Brain (organoid and tissue), 16 donors: ENCODE measurements at places on chromosomes 2 and 18. TPM values are rescaled to one million over a fixed set of nuclear protein-coding genes. Genes with fewer than 3 reads are reported as not detected.

POTEI gene
- not detected for polyA plus RNA-seq

DOK6 gene
- 1.6 TPM for polyA plus RNA-seq

CTNNA2 gene
- 44.8 TPM for polyA plus RNA-seq

KCNS3 gene
- 1.2 TPM for polyA plus RNA-seq

DNA sequence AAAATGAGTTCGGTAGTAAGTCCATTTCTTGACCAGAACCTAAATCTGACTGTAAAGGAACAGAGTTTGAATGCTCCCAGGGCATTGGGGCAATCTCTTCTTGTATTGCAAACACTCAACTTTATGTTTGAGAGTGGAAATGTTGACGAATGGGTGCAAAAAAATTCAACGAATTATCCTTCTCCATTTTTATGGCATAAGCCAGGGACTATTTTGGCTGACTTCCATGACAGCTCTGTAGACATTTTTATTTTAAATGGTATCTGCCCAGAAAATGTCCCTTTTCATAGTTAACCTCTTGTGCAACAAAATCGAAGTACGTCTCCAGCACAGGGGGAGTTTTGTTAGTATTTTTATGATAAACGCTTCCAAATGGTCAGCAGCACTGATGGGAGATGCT is 3.7 kb downstream of the MLPH start:
- no peak for DNase-seq

GRCh38 chr2:43174368-43174916 is 52.0 kb downstream of the ZFP36L2 start:
- DNase-seq: no peak

DNA sequence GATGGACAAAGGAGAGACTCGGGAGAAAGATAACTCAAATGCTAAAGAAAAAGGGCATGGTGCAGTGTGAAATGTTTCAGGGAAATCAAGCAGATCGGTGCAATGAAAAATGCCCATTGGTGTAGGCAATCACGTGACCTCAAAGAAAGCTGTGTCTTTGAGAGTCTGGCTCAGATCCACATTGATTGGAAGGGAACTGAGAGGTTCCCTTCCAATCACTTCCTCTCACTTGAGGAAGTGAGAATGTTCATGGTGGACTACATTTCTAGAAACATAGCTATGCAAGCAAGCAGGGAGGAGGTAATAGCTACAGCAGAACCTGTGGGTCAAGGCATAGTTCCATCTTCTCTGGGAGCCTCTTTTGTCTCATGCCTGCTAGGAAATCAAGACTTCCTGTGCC is 187.4 kb downstream of the LPIN1 start:
- DNase-seq: no peak

CHRND gene
- not detected for polyA plus RNA-seq

NMUR1 gene
- 0.24 TPM for polyA plus RNA-seq

VSNL1 gene
- 124 TPM for polyA plus RNA-seq

GRCh38 chr2:189582809-189583192 is 2.2 kb upstream of the SLC40A1 start:
- DNase-seq: no peak

KCNK3 gene
- 6.8 TPM for polyA plus RNA-seq

GAL3ST2 gene
- not detected for polyA plus RNA-seq
